Amniotic epithelial cell (primary cell): ENCODE measurements at places on chromosomes 2 and 18.

DNA sequence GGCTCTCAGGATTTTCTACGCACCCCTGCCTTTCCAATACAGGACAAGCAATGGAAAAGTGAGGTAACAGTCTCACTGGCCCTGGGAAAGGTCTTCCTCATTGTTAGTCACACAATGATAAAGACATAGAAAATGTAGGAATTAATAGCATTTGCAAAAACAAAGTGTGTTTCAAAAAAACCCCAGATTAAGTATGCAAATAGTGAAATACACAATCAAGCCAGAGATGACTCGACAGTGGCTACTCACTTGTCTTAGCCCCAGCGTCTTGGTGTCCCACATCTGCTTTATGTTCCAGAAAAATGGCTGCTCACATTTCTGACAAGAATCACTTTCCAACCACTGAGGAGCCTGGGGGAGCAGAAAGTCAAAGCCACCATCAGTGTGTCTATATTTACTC lies 47.0 kb upstream of the AP1S3 start:
- DNase-seq, result peak; percentile 56

DNA sequence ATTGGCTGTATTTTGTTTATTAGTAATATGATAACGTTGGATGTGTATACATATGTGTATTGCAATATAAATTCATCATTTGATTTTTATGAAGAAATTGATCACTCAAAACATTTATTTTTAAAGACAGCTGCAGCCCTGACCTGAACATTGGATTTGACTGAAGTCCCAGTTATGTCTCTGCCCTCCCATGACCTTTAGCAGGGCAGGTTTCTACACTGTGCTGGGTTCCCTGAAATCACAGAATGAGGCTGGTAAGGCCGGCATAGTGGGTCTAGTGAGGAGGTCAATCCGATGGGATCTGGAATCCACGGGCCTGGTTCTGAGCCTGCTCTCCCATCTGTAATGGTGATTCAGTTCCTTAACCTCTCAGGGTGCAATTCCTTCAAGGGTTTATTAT lies 22.0 kb downstream of the SPP2 start:
- no peak for DNase-seq

DNA sequence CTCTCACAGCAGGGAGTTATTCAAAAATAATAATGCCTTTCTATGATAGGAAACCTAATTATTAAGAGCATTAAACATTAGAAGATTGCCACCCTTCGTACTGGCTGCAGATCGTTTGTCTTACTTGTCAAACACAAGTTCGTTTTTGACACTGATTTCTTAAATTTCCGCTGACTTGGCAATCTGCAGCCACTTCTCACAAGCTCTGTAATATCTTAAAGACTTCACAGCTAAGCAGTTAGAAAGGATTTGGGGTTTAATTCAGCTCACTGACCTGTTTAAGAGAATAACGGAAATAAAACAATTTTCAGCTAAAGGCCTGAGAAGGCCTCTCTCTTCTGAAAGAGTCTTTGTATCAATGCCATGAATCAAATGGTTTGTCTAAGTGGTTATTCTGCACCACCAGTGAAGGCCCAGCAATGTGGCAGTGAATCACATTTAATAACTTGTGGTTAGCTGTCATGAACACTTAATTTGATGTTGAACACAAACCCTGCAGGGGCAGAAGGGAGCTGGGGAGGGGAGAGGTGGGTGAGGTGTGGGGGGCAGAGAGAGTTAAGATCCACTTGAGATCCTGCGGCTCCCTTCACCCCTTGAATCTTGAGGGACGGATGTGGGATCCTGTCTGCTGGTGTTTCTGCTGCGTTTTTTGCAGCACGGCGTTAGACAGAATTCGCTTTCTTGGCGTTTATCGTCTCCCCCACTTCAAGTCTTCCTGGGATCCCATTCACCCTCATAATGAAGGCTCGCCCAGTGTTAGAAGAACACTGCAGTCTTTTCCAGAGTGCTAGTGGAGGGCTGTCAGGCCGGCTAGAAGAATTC lies 145.4 kb upstream of the SATB2 start:
- DNase-seq, result no peak

DNA sequence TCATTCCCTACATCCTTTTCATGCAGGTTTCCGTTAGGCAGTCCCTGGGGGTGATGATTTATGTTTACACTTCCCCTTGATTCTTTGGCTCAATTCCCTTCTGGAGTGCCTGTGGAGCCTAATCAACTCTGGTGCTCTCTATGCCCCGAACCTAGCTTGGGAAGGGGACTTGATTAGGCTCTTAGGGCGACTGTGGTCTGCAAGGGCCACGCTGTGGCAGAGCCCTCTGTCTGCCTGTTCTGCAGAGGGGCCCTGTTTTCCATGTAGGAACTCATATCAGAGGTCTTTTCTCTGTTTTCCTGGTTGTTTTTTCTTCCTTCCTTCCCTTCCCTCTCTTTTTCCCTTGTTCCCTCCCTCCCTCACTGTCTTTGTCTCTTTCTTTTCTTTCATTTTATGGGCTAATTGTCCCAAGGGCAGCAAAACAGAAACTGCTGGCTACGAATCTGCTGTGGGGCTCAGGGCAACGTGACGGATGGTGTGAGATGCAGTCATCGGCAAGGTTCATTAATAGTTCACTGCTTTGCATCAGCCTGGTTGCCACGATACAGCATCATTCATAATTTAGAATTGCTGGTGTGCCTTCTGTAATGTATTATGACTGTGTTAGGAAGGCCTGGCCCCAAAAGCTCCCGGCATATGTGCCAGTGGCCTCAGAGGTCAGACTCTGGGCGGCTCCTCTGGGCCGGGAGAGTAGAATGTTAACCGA lies 134.5 kb downstream of the NAPG start:
- DNase-seq, result peak; percentile 52

DNA sequence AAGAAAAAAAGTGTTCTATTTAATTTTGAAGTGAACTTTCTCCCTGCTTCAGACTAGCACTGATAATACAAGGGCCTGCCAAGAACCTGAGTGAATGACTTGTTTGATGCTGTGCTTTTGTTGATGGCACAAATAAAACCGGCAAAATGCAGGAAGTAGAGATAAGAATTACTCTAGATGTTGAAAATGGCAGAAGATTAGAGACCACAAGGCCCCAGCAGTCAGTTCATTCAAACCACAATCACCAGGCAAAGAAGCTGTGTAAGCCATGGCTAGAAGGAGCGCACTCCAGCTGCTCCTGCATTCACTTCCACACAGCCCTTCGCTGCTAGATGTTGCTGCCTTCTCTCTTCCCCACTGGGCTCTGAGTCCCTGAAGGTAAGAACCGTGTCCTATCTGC lies 297.1 kb downstream of the AGPS start:
- peak; percentile 61 for DNase-seq

DNA sequence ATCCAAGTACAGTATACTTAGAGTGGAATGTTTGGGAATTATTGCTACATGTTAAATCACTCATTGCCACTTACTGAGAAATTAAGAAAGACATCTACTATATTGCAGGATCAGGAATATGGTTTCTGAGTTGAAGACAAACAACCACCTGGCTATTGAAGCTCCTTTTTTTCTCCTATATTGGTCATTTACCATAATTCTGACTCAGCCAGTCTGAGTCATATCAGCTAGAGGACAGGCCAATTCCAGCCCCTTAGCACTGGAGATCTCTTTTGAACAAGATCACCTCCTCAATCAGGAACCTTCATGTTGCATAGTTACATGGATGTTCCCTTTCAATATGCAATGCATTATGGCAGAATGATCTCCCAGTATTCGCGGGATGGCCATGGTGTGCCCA lies 42.7 kb upstream of the CDH19 start:
- DNase-seq, result no peak

- DNase-seq, result no peak
Measured at GRCh38 chr2:72085036-72085435, 62.6 kb downstream of the CYP26B1 start.

- no peak for DNase-seq
Measured at GRCh38 chr2:95240556-95240955, 33.2 kb downstream of the ZNF892 start.

DNA sequence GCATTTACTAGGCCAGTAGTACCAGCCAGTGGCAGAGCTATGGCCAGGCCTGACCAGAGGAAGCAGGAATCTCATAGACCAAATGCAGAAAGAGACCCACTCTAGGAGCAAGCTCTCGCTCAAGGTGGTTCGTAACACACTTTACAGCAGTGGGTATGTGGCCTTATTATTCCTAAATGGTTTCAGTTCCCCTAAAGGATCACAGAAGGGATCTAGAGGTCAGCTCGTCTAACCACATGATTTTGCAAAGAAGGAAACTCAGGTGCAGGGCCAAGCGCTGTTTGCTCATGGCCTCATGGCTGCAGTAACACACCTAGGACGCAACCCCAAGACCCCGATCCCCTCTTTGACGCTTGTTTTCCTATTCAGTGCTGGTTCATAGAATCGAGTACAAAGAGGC lies 65.5 kb upstream of the ATG16L1 start:
- DNase-seq, result no peak

DNA sequence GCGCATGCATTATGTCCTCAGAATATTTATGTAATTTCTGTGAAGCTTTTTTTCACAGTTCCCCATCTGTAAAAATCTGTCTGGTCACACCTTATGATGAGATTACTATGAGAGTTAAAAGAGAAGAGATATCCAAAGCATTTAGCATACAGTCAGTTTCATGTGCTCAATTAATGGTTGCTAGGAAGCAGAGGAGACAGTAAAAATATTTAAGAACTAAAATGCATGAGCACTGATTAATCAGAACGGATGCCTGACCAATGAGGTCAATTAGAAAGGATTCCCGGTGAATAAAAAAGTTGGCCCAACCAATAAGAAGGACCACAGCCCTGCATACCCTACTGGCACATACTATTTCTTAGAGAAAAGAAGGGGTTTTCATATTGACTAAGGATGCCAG lies 12.0 kb upstream of the CRIM1 start:
- DNase-seq, result no peak

DNA sequence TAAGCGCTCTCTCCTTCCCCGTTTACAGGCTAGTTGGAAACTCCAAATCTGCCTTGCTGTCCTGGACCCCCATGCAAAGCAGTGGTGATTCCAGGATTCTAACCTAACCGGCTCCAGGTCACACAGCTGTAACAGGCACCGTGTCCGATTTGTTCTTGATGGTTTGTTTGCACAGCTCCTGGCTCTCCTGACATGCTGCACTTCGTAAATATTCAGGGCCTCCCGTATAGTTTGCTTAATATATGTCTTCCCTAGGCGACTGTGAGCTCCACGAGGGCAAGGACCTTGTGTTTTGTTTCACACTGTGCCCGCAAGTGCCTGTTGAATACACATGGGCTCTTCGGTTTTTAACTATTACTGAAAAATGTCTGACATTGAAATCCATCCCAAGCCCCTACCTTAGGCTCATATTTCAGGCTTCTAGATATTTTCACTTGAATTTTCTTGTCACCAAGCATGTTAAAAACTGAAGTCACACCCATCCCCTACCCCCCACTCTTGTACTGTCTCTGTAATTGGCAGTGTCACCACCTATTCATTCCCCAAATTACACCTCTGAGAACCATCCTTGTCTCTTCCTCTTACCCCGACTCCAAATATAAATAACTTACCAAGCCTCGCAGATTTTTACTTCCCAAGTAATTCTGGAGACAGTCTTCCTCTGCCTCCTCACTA lies 1.0 kb upstream of the PUM2 start:
- DNase-seq, result no peak

DNA sequence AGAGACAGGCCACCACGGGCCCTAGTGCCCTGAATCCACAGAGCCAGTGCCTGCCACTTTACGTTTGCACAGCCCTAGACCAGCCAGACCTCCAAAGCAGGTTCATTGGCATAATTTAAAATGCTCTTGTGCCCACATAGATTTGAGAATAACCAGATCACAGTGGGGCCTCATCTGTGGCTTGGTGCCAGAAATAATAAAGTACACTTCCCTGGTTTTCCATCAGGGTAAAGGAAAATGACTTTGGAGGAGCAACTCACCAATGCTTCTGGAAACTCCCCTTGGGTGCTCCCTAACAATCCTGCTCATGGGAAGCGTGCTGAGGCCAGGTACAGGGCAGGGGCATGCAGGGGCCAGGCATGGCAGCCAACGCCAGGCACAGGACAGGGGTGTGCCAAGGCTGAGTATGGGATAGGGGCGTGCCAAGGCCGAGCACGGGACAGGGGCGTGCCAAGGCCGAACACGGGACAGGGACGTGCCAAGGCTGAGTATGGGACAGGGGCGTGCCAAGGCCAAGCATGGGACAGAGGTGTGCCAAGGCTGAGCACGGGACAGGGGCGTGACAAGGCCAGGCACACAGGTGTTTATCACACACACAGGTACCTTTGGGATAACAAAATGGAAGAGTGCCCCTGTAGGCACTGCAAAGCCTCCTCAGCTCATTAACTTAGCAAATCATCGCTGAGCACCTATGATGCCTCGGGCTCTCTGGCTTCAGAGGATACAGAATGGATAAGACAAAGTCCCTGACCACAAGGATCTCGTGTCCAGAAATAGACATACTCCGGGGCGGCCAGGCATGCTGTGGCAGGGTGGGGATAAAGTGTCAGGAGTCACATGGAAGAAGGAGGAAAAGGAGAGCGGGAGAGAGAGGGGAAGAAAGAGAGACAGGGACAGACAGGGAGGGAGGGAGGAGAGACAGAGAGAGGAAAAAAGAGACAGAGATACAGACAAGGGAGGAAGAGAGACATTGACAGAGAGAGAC lies 334.7 kb downstream of the EIPR1 start:
- no peak for DNase-seq

DNA sequence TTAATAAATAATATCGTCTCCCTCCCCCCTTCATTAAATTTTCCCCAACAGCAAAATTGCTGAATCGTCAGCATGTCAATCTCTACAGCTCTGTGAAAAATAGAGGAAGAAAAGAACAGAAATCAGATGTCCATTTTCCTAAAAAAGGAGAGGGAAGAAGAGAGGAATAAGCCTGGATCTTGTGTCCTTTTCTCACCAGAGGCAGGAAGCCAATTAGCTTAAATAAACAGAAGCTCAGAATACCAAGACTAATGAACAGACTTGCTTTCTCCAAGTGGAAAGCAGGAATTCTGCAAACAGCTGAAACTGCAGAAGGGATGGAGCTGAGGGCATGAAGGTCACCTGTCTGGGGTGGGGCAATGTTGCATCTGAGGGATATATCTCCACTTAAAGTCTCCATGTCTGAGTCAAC lies 265.7 kb downstream of the CCDC85A start:
- no peak for DNase-seq

DNA sequence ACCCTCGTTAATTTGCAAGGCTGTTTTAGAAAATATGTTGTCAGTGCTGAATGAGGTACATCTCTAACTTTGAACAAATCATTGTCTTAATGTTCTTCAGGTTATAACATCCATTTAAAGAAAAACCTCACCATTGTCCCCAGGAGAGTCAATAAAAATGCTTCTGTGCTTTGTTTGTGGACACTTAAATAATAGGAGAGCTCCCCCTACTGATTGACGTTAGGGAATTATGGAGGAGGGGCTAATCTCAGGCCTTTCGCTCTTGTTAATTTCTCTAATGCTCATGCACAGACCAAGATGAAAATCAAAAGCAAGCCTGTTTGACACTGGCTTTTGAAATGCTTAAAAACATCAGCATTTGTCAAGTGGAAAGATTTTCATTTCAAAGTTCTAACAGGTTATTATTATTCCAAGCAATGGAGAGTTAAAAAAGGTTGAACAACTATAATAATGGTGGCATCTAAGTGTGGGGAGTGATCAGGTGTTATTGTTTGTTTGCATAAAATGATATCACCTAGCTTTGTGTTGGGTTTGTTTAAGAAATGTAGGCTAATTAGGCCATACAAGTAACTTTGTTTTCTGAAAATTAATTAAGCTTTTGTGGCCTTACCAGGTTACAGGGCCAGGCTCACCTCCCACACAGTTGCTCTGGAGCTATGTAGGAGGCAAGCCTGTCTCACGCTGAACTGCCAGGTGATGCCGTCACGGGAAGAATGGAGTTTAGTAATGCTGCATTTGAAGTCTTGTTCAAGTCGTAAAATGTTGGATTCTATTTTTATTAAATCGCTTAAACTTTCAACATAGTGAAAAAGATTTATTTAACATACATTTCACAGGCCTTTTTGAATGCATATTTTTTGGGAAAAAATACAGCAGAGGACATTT lies 51.7 kb upstream of the SMIM21 start:
- peak; percentile 71 for DNase-seq
